ENCODE measurements at places on chromosomes 7 and 10. TPM values are rescaled to one million over a fixed set of nuclear protein-coding genes. Genes with fewer than 3 reads are reported as not detected.

RBP4 gene
- not detected for total RNA-seq

SPDYE2B gene
- total RNA-seq, result not detected

UPK3BL2 gene
- total RNA-seq, result 0.60 TPM

MRPS16 gene
- 58.2 TPM for total RNA-seq

HOXA10 gene
- total RNA-seq, result 1.8 TPM

METTL27 gene
- 4.4 TPM for total RNA-seq

MCM10 gene
- total RNA-seq, result 2.0 TPM

C7orf33 gene
- not detected for total RNA-seq

BMPR1A gene
- 0.98 TPM for total RNA-seq

AEBP1 gene
- total RNA-seq, result 10.2 TPM

ASB4 gene
- total RNA-seq, result not detected
